ENCODE measurements at places on chromosomes 7 and 10.

DNA sequence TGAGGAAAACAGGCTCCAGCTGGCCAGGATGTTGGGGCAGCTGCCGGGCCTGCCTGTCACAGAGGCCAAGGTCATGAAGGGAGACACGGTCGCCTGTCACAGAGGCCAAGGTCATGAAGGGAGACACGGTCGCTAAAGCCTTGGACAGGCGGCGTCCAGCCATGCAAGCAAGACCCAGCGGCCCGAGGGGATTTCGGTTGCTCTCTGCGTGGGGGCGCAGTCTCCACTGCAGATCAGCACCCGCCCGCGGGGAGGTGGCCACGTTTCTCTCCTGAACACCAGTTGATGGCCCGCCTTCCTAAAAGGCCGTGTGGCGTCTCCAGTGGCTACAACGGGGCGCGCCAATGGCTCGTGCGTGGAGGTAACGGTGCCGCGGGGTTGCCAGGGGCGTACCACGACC is 67.0 kb upstream of the PCGF5 start:
- DNase-seq: no peak

GRCh38 chr10:132133005-132133404 is 53.7 kb upstream of the DPYSL4 start:
- DNase-seq: no peak

DNA sequence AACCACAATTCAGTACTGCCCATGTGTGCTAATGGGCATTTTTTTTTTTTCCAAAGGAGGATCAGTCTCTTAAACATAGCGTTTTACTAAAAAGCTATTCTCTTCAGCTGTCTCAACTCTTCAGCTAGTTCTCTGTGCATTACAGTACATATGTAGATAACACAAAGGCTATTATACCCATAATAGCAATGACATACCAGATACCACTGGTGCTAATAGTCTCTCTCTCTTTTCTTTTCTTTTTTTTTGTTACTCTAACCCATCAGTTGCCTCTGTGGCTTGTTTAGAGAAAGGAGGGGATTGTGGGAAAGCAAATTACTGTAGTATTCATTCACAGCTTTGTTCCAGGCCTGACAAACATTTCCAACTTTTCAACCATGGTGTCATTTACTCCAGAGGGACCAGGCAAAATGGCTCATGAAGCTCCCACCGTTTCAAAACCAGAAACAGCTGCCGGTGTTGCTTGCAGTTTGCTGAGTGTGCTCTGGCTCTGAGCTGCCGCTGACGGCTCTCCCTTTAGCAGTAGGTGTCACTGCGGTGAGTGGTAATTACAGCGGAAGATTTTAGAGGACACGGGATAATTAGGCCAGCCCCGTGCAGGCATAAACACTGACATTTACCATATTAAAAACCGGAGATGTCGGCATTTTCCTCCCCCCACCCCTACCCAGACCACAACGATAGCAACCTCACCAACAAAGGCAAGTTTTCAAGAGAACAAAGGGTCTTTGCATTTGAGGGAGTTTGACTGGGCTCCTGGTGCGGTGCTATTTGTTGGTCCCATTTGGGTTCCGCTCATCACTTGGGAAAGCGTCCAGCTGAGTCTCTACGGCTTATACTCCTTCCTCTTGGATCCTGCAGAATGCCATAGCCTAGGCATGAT is 1005.5 kb downstream of the KCNMA1 start:
- no peak for DNase-seq

DNA sequence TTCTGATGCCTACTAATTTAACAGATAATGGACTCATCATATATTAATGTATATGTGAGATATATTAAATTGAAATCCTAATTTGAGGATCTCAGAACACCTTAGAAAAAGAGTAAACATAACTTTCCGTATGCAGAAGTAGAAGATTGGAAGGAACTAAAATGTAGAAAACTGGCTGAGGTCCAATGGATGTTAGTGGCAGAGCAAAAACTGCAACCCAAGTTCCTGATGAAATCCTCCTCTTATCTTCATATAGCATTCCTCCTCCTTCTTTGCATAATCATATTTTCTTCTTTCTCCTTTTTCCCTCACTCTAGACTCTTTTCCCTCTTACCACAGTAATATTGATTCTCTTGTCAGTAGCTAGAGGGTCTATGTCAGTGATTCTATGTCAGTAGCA is 6.0 kb downstream of the INA start:
- DNase-seq: no peak

DNA sequence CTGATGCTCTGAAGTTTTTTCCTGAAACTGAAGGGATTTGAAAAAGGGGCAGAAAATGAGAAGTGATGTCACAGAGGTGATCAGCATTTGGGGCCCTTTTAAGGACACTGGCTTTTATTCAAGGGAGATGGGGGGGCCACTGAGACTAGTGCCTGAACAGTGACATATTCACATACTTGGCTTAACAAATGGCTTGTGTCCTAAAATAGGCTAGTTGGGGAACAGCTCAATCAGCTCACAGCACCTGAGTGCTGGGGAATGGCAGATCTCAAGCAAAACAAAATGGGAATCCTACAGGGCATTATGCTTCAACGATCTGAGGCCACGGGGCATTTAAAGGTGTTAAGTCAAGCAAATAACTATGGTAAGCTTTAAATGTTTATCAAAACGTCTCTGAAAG is 90.1 kb downstream of the UBE2H start:
- DNase-seq: no peak

GRCh38 chr10:97904018-97904381 is 54.4 kb downstream of the GOLGA7B start:
- DNase-seq: no peak
